Esophagus squamous epithelium (tissue), 5 donors: ENCODE measurements at places on chromosomes 11 and 22.
A peak's percentile ranks its signal among the peaks of the same experiment; 100 is the strongest.

DNA sequence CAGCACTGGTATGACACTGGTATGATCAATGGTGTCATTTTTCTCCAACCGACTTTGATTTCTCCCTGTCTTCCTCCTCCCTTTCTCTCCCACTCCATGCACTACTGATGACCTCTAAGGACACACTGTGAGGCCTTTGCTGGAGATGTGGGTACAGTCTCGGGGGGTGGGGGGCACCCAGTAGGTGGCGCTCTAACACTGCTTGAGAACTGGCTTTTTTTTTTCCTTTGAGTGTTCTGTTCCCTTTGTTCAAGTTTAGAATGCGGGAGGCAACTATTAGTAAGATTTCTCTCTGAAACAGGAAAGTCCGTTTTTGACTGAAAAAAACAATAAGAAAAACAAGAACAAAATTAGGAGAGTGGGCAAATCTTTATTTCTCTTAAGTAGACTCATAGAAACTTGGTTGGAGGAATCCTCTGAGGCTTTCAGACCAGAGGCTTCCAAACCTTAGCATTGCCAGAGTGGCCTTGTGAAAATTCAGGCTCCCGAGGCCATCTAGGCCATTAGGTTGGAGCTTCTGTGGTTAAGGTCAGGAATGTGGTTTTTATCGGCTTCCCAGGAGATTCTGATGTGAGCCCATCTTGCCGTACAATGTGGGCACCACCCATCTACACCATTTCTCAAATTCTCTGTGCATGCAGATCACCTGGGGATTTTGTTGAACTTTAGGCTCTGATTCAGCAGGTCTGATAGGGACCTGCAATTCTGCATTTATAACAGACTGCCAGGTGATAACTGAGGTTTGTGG lies 43.2 kb downstream of the PANX1 start:
- no peak for DNase-seq

DNA sequence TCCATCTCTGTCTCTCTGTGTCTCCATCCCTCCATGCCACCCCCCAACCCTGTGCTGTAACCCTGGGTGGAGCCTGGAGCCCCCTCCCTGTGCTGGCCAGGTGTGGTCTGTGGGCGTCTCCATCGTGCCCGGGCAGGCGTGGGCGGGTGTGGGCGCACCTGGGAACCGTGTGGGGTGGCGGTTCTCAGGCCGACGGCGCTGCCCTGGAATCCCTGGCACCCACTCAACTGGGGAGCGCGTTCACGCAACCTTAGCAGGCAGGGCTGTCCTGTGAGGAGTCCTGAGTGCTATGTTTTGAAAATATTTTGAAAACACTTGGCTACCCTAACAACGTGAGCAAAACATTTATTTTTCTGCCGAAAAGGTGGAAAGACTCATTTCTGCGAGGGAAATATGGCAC lies 4.7 kb downstream of the TNNT3 start:
- no peak for DNase-seq

DNA sequence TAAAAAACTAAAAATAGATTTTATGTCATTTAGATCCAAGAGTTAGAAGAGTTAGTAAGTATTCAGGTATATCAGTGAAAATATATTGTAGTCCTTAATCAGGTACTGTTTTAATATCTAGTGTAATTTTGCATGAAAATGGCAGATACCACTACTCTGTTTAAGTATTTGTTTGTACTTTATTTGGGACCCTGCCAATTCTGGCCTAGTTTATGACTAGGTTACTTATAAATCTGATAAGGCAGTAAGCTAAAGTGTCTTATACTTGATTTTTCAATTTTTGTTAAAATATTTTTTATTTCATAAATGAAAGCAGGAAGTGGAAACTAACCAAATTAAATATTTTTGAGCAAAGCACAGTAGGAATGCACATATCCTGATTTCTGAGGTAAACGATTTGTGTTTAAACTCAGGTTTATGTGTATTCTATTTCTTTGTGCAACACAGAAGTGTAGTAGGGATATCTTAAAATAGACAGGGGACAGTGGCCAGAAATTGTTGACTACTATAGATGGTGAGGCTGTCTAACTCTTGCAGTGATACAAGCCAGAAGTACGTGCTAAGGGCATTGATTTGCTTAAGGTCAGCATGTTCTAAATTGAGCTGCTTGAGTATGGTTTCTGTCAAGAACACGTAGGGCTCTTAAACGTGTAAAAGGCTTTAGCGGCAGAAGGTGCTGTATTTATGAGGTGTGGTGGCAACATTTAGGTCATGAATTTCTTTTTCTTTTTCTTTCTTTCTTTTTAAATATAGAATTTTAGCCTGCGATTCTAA lies 34.0 kb downstream of the HIPK3 start:
- DNase-seq = no peak

GRCh38 chr11:49533204-49533603 lies 324.8 kb upstream of the FOLH1 start:
- no peak for DNase-seq

GRCh38 chr11:102807921-102808320 lies 10.0 kb upstream of the MMP1 start:
- no peak for DNase-seq

GRCh38 chr22:49608228-49608627 lies 219.4 kb downstream of the BRD1 start:
- DNase-seq = no peak

GRCh38 chr22:36856121-36856791 lies 4.5 kb upstream of the NCF4 start:
- DNase-seq = peak; percentile 48

DNA sequence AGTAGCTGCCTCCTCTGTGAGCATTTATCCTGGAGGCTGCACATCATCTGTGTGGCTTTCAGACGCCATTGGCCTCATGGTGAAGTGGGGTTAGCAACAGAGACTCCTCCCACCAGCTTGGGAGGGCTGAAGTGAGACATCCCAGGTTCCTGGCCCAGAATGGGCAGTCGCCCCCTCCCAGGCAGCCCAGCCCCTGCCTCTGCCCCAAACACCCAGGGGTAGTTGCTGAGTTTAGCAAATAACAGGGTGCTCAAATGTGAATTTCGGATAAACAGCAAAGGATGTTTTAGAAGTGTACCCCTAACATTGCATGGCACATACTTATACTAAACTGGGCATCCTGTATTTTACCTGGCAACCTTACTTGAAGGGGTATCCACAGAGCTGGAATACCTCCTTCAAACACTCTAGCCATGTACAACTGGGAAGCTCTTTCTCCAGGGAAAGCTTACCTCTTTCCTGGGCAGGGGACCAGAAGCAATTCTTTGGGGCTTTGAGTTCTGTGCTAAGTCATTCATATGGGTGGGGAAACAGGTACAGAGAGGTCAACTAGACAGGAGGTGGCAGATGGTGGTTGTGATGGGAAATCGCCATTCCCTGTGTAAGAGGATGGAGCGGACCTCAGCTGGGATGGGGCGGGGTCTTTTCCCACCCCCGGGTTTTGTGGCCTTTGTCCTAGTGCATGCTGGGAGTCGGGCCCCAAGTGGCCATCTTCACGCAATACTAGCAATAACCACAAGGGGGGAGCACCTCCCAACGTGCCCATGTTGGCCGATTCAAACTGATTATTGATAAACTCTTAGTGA lies 19.3 kb downstream of the MTFP1 start:
- DNase-seq = no peak

GRCh38 chr11:93939084-93939760 lies 81.9 kb upstream of the HEPHL1 start:
- no peak for DNase-seq

GRCh38 chr22:22072169-22072836 lies 89.7 kb upstream of the TOP3B start:
- DNase-seq = no peak

DNA sequence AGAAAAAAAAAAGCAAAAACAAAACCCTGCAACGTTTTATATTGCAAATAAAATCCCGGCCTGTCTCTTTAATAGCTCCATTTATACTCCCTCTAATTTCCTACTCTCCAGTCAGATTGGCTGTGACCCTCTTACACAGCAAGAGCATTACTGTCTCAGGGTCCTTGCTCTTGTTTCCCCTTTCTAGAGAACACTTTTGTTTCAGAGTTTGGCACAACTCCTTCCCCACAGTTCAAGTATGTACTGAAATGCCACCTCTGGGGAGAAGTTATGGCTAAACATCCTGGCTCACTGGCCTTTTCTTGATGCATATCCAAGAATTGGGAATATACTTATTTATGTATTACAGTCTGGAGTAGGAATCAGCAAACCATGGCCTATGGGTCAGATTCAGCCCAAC lies 2.6 kb downstream of the CASP12 start:
- DNase-seq = no peak

DNA sequence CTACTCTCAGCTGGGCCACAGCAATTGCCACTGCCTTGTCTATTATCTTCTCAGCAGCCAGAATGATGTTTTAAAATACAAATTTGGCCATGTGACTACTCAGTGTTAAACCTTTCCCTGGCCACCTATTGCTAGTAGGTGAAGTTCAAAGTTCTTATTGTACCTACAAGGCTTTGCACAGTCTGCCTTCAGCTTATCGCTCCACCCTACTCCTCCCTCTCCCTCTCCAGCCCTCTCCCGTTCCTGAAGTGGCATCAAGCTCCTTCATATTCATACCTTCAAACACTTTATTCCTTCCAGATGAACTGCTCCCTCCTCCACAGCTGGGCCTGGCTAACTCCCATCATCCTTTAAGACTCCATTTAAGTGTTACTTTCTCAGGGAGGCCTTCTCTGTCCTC lies 37.3 kb downstream of the OR10A6 start:
- no peak for DNase-seq

DNA sequence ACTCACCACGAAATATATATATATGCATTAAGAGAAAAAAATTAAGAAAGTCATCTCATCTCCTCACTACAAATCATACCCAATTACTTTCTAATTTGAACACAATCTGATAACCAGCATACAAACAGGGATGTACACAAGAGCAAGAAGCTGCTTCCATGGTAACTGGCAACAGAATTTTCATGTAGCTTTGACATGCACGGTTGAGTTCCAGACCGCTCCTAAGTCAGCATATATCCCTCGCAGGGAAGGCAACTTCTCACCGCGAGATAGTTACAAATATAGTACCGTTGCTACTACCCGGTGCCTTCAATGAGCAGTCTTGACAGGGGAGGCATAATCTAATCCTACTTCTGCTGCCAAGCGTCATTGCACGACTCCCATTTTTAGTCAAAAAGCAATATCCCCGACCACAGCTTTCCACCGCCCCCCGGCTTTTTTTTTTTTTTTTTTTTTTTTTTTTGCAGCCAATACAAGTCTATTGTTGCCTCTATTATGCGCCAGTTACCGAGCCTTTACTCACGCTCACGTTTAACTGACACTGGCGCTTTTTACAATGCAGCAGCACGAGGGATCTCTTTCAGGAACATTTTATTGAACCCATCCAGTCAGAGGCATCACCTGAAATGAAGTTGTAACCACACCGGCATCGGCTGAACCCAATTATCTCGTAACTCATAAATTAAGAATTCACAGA lies 2.2 kb downstream of the CADM1 start:
- DNase-seq = no peak

- DNase-seq = no peak
These were observed 54.0 kb downstream of the MIAT start for GRCh38 chr22:26711205-26711963.

DNA sequence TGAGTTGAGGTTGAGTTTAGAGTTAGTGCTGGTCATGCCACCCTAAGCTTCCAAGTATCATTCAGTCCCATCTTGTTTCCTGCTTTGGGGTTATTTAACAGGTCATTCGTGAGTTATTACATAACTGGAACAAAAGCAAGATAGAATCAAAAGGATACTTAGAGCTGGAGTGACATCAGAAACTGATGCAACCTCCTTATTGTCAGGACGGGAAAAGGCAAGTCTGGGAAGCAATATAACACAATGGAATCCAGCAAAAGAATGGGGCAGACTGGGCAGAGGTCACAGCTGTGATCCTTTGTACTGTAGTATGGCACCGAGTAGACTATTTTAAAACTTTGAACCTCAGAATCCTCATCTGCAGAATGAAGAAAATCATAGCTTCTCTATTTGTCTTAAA lies 4.4 kb upstream of the PRSS23 start:
- DNase-seq = no peak

GRCh38 chr11:20156280-20156875 lies 3.9 kb downstream of the DBX1 start:
- DNase-seq = no peak

DNA sequence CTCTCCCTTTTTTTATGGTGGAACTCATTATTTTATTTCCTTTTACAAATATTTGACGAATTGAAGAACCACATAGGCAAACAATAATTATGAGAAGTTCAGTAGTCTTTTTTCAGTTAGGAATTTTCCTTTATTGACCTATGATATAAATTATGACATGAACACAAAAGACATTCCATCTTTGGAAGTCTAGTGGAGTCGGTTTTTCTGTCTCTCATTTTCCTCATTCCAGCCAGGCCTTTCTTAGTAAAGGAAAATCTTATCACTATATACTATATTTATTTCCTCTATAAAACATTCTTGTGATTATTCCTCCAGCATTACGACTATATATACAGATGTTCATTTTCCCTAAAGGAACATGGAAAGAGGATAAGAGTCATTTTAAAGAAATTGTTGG lies 1046.1 kb downstream of the DLG2 start:
- DNase-seq = no peak

DNA sequence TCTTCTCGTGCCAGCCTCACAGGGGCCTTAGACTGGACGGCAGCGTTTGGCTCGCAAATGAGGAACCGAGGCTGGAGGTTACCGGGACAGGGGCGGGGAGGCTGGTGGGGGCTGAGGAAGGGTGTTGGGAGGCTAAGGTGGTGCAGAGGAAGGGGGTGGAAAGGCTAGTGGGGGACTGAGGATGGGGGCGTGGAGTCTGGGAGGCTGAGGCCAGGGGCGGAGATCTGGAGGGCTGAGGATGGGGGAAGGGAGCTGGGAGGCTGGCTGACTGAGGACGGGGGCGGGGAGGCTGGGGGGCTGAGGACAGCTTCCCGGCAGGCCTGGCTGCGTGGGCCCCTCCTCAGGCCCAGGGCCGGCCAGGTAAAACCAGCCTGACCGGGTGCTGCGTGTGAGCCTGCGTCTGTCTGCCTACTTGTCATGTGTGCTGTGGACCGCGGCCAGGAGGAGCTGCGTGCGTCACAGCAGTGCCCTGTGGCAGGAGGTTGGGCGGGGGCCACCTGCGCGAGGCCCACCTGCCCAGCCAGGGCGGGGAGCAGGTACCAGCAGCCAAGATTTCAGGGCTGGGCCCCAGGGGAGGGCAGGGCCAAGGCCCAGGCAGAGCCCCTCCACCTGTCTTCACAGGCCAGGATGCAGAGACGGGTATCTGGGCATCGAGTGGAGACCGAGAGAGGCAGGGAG lies 9.4 kb upstream of the PIM3 start:
- no peak for DNase-seq

DNA sequence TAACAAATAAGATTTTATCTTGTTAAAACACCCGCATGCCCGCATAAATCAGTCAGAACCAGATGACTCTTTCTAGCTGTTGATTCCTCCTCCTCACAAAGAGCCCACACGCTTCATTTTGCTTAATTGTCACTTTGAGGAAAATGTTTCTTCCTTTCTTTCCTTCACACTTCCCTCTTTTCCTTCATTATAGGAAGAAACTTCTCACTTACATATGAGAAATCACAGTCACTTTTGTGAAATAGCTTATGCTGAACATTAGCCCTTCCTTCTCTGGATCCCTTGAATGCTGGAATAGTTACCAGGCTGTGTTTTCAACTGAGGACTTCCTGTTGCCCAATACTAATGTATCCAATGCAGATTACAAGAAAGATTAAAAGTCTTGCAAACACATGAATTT lies 5.8 kb downstream of the MS4A6E start:
- DNase-seq = no peak

- no peak for DNase-seq
These were observed 37.1 kb downstream of the RAB30 start for GRCh38 chr11:83034673-83035014.
